Central memory CD4-positive, alpha-beta T cell (primary cell): ENCODE measurements at places on chromosomes 3 and 15.

- DNase-seq: no peak
These were observed 52.7 kb upstream of the CMC1 start for GRCh38 chr3:28188686-28189085.

DNA sequence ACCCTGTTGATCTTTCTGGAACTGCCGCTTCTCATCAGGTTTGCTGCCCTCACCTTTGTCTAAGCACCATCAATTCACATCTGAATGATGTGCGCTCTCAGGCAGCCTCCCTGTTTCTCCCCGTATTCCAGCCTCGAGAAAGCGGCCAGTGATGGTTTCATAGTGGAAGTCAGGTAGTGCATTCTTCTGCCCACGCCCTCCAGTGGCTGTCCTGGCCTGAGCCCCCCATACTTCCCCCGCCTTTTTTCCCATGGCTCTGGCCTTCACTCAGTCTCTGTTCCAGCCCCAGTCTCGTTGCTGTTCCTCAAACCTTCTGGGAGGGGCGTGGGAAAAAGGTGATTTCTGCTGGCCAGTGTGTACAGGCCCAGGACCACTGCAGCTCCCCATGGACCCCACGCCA, 101.3 kb downstream of the ASB7 start:
- no peak for DNase-seq

GRCh38 chr15:48748535-48748934, 62.3 kb downstream of the CEP152 start:
- no peak for DNase-seq

DNA sequence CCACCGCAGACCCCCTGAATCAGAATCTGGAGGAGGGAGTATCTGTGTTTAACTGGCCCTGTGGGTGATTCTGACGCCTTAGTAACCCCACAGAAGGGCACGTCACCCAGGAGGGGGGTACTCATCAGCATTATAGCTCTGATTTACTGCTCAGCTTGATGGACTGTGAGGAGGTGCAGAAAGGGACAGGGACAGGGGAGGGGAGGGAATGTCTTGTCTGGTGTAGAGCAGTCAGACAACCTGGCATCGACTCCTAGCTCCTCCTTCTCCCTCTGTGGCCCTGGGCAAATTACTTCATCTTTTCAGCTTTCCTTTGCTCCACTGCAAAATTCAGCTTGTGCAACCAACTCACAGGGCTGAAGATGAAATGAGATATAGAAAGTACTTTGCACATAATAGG, 42.3 kb upstream of the GLCE start:
- no peak for DNase-seq

- no peak for DNase-seq
These were observed 2.3 kb upstream of the CCR2 start for GRCh38 chr3:46351646-46352045.

- DNase-seq: no peak
These were observed at the start of gene SLITRK3 for GRCh38 chr3:165195640-165196576. Gene SLITRK3, minus strand, starts transcription at chr3:165196384. Its CDS starts 5,554 bp downstream, at chr3:165190830.

DNA sequence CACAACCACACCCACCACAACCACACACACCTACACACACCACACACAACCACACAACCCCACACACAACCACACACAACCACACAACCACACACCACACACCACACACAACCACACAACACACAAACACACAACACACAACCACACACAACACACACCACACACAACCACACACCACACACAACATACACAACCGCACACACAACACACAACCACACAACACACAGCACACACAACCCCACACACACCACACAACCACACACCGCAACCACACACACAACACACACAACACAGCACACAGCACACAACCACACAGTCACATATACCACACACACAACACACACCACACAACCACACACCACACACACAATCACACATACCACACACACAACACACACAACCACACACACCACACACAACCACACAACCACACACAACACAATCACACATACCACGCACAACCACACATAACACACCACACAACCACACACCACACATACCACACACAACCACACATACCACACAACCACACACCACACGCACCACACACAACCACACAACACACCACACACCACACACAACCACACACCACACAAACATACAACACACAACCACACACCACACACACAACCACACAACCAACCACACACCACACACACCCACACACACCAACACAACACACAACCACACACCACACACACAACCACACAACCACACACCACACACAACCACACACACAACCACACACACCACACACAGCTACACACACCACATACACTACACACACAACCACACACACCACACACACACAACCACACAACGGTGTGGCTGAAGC, 23.7 kb downstream of the CPN2 start:
- DNase-seq: no peak

DNA sequence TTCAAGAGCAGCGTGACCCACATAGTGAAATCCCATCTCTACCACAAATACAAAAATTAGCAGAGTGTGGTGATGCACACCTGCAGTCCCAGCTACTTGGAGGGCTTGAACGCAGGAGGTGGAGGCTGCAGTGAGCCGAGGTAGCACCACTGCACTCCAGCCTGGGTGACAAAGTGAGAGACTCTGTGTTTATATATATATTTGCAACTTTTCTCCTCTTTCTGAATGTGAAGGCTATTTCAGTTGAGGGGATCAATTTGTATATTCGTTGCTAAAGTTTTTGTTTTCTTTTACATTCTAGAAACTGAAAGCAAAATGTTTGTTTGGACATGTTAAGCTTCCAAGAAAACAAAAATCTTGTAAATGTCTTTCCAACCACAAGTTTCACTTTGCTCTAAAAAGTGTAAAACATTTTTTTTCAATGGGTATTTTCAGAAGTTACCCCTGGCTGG, 29.8 kb upstream of the FAM98B start:
- no peak for DNase-seq

- no peak for DNase-seq
These were observed 5.5 kb upstream of the PLXND1 start for GRCh38 chr3:129611812-129612533.

- no peak for DNase-seq
These were observed 193.9 kb upstream of the UBE2E1 start for GRCh38 chr3:23611737-23612295.

- DNase-seq: no peak
These were observed 51.4 kb upstream of the IGF1R start for GRCh38 chr15:98596885-98597392.

DNA sequence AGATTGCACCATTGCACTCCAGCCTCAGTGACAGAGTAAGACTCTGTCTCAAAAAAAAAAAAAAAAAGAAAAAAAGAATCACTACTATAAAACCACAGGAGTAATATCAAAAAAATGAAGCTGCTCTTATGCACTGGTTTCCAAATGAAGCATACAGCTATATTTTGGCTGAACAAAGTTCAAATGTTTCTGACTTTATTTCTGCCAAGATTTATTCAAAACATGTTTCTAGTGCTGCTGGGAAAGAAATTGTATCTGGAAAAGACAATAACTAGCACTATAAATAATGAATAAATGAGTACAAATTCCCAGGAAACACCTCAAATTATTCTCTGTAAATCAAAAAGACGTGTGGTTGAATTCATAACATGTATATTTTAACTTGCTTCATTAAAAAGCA, 102.5 kb upstream of the MME start:
- no peak for DNase-seq

DNA sequence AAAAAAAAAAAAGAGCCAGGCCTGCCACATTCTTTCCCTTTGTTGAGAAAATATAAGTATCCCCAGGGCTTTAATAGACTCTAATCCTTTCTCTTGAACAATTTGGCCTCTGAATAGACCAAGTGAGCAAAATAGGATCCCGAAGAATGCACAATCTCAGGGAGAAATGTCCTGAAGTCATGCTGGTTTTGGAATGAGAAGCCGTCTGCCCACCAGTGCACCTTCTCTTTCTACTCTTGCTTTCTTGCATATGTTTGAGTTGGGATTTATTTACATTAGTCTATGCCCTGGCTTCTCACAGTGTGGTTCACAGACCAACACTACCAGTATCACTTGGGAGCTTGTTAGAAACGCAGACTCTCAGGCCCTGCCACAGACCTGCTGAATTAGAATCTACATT, 153.0 kb downstream of the ZNF621 start:
- DNase-seq: no peak

DNA sequence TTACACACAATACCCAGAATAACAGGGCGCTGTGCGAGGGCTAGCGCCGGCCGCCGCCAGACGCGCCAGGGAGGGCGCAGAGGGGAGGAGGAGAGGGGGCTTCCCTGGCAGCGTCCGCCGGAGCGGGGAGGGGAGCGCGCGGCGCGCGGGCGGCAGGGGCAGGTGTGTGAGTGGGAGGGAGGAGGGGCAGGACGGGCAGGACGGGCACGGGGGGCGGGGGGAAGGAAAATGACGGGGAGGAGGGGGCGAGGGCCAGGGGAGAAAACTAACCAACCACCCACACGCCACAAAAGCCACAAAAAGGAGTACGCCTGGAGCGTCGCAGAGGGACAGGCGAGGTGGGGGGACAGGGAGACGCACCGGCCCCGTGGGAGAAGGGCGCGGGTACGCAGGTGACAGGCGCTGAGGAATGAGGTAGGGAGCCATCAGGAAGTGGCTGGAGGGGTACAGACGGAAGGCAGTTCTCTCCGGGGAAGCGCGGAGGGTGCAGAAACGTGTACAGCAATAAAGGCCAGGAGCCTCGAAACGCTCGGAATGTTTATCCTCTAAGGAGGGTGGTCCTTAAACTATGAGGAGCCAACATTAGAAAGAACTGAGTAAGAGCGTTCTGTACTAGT, 610 bp upstream of the SATB1 start:
- DNase-seq: peak; percentile 65

DNA sequence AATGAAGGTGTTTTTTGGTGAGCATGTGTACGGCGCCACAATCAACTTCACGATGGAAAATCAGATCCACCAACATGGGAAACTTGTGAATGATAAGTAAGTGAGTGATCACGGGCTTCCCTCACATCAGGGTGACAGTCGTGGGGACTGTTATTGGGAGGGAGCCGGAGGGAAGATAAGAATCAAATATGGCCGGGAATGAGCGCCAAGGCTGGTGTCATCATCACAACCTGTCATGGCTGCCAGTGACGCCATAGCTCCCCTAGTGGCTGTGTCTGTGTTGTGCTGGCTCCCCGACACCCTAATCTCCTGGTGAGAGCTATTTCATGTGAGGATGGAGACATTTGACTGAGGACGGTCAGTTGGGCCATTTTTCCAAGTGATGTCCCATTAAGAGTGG, 168.5 kb downstream of the SV2B start:
- no peak for DNase-seq

DNA sequence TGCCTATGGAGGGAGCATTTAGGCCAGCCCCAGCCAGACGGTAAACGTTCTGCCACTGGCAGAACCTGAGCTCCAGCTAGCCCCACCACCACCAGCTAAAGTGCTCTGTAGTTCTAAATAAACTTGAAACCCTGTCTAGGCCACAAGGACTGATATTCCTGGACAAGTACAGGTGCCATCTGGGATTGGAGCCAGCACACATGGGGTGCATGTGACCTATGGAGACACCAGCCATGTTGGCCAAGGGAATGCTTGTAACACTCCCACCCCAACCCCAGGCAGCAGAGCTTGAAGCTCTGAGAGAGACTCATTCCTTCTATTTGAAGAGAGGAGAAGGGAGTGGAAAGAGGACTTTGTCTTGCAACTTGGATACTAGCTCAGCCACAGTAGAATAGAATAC, 284.5 kb upstream of the DCBLD2 start:
- no peak for DNase-seq

DNA sequence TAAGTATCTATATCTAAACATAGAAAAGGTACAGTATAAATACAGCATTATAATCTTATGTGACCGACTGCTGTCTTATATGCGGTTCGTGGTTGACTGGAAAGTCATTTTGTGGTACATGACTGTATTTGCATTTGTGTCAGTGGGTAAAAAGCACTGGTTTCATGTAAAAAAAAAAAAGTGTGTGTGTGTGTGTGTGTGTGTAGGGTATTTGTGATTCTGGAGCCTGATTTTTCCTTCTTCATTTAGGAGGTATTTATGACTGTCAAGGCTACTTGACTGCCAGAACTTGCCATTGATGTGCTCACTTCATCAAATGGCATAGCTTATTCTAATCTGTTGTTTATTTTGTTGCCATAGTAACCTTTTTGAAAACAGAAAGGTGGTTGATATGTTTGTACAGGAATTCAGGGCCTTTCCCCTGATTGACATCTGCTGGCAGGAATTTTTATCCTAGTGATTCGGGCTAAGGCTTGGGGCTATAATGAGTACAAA, 63.2 kb downstream of the AKAP13 start:
- DNase-seq: peak; percentile 49

DNA sequence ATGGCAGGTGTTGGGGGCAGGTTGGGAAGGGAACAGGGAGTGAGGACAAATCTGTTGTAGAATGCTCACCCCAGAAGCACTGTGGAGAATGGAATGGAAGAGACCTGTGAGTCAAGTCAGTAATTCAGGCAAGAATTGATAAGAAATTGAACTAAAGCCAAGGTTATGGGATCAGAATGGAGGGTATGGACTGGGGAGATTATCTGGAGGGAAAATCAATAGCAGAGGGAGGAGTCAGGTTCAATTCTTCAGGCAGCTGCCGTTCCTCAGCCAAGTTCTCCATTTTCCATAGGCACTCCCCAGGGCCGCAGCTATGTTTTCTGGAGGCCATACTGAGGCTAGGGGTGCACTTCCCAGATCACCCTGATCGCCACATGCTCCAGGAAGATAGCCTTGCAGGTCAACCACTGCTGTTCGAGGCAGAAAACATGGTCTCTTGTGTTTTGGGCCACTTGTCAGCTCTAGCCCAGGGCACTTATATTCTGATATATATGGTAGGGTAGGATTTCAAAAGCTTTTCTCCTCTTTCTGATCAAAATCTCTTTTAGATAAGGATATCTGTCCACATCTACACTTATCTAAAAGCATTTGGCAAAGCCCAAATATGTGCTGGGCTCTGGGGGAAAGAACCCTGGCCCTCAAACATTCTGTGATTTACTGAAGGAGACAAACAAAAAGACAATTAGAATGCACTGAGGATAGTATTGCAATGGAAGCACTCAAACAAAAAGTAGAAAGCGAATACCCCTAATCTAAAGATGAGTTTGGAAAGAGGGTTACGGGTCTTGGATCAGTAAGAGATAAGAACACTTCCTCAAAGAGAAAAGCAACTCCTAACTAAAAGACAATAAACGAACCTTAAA, 92.3 kb downstream of the TMEM212 start:
- DNase-seq: no peak

DNA sequence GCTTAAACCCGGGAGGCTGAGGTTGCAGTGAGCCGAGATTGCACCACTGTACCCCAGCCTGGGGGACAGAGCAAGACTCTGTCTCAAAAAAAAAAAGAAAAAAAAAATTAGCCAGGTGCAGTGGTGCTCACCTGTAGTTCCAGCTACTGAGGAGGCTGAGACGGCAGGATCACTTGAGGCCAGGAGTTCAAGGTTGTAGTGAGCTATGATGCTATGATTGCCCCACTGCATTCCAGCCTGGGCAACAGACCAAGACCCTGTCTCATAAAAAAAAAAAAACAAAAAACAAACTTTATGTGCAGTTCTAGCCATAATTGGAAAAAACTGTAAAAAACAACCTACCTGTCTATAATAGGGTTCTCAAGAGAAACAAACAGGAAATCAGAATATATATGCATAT, 39.9 kb upstream of the IGF2BP2 start:
- no peak for DNase-seq

GRCh38 chr3:181705086-181705480, 6.6 kb upstream of the SOX2 start:
- DNase-seq: no peak
